Bladder microvascular endothelial cell (primary cell): ENCODE measurements at places on chromosomes 3 and 15. TPM values are rescaled to one million over a fixed set of nuclear protein-coding genes. Genes with fewer than 3 reads are reported as not detected.

Gene GP9
- not detected in 2 replicates for total RNA-seq

Gene SCG5
- total RNA-seq = 0.49 and 0.82 TPM in 2 replicates

Gene POLQ
- 7.6 and 7.8 TPM in 2 replicates for total RNA-seq

Gene AMIGO3
- total RNA-seq = not detected in 2 replicates

Gene DUOXA1
- not detected in 2 replicates for total RNA-seq

Gene CCDC54
- total RNA-seq = not detected in 2 replicates

Gene FBXO22
- 51.6 and 83.6 TPM in 2 replicates for total RNA-seq

Gene NTRK3
- not detected in 2 replicates for total RNA-seq

Gene COL7A1
- 0.25 and 0.32 TPM in 2 replicates for total RNA-seq

Gene TMEM207
- not detected in 2 replicates for total RNA-seq

Gene SPINK8
- total RNA-seq = not detected in 2 replicates

Gene B3GALNT1
- 10.6 and 34.8 TPM in 2 replicates for total RNA-seq

Gene GMNC
- total RNA-seq = under 0.01 TPM in 1 of 2 replicates, not detected in the other

Gene LRRC31
- not detected in 2 replicates for total RNA-seq

Gene SHC4
- total RNA-seq = 0.16 and 0.57 TPM in 2 replicates

Gene SLC30A4
- 4.5 and 7.9 TPM in 2 replicates for total RNA-seq

Gene DAZL
- total RNA-seq = not detected in 2 replicates

Gene GUCA1C
- total RNA-seq = not detected in 2 replicates

Gene DNAJC17
- total RNA-seq = 21.2 and 37.4 TPM in 2 replicates

Gene MYO5A
- total RNA-seq = 58.1 and 70.1 TPM in 2 replicates

Gene HTR3E
- not detected in 2 replicates for total RNA-seq

Gene TICRR
- total RNA-seq = 4.0 and 5.0 TPM in 2 replicates

Gene PCBP4
- 20.2 and 45.4 TPM in 2 replicates for total RNA-seq

Gene CFAP44
- total RNA-seq = 0.97 and 4.0 TPM in 2 replicates

Gene PATL2
- 0.06 and 0.16 TPM in 2 replicates for total RNA-seq

Gene CHRNB4
- under 0.01 TPM in 1 of 2 replicates, not detected in the other for total RNA-seq
